HEK293T (cell line): ENCODE measurements at places on chromosomes 1 and 21.

DNA sequence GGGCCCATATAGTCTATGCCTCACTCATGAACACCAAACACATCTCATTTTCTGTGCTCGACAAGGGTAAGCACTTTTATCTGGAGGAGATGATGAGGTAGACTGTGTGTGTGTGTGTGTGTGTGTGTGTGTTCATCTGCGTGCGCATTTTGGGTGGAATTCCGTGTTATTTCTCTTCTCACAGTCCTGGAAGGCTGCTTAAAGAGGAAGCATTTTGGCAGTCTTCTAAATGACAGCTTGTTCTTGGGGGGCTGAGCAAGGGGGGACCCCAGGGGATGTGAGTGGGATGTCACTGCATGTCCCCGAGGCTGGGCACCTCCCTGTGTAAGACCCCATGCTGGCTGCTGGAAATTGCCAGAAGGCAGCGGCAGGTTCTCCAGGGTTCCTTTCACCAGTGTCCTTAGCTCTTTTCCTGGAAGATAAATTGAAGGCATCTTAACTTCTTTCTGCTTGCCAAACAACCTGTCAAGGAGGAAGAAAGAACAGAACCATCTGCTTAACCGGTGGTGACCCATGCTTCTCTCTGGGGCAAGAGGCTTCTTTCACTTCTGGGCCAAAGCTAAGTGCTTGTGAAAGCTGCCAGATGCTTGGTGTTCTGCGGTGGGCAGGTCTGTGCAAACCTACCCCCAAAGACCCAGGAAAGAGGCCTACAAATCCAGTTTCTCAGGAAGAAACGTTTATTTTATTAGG lies 9.9 kb upstream of the RD3 start:
- DNase-seq, result no peak

- DNase-seq, result no peak
These were observed 49.3 kb upstream of the TARBP1 start for GRCh38 chr1:234528074-234528865.

DNA sequence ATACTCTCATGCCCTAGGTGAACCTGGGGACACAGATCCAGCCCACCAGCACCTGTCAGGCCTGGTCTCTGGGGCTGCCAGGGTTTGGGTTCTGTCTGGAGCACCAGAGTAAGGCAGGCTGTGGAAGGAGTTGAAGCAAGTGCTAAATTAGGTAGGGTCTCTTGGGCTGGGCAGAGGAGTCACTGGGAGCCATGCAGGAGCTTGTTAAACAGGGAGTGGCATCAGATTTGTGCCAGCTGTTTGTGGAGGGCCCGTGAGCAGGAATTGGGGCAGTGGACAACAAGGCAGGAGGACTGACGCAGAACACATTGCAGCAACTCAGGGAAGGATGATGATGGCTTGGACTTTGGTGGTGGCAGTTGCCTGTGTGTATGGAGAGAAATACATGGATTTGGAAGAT lies 56.3 kb downstream of the PTPRF start:
- DNase-seq, result no peak

GRCh38 chr1:23103001-23103889 lies 65.4 kb downstream of the LUZP1 start:
- DNase-seq, result no peak

DNA sequence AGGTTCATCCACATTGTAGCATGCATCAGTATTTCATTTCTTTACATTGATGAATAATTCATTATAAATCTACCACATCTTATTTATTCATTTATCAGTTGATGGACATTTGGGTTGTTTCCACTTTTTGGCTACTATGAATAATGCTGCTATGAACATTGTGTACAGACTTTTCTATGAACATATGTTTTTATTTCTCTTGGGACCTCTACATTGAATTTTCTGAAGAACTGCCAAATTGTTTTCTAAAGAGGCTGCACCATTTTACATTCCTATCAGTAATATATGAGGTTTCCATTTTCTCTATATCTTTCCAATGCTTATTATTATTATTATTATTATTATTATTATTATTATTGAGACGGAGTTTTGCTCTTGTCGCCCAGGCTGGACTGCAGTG lies 81.3 kb upstream of the SELENON start:
- DNase-seq, result no peak

GRCh38 chr1:225670356-225670755 lies 17.4 kb upstream of the ENAH start:
- DNase-seq, result no peak

GRCh38 chr1:113551728-113552127 lies 161.4 kb downstream of the MAGI3 start:
- DNase-seq, result no peak

- no peak for DNase-seq
These were observed 27.1 kb upstream of the HHAT start for GRCh38 chr1:210301615-210302000.

DNA sequence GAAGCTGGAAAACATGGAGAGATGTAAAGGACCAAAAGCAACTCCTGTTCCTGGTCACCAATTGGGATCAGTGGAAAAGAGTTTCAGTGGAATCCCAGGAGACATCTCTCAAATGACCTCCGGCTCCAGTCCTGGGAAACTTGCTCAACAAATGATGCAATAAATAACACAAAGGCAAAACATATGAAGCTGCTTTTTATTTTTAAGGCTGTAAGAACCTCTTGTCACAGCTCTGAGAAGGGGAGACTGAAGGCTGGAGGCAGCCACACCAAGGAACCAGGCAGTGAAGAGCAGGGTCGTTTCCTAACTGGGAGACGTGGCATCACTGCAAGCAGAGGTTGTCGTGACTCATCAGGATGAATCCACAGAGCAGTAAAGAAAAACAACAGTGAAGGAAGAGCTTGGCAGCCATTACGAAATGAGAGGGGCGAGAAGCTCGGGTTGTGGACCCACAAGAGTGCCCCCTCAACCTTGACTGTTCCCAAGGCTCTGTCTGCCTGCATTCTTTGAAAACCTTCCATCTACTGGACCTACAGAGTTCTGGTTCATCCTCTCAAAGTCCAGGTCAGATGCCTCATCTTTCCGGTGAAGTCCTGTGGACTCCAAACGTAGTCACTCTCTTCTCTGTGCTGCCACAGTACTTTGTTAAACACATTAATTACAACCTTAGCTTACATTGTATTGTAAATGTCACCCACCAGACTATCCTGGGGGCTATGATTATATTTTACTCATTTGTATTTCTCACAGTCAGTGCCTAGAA lies 32.1 kb downstream of the JAK1 start:
- DNase-seq, result no peak

DNA sequence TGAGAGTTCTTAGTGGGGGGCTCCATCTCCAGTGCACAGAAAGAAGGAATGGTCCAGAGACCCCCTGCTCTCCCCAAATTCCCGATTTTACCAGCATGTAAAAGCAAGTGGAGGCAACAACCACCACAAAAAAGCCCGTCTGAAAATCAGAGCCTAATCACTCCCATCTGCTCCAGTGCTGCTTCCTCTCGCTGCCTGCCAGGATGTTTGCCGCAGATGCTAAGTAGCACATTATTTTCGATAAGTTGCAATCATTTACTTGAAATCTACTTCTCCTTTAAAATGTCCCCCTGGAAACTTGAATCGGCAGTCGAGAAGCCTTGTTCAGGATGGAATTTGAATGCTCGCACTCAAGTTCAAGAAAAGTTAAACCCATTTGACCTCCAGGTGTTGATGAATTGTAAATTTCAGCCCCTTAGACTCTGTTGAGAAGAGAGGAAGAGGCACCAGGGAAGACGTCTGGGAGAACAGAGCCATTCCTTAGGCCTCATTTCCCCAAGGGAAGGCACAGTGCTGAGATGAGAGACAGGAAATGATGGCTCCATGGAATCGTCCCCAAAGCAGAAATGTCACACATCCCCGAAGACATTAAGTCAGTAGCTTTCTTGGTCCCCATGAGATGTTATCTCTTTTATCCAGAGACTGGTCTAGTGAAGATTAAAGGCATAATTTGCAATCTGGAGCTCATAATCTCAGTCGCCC lies 221.3 kb downstream of the PBX1 start:
- DNase-seq, result no peak

- DNase-seq, result no peak
These were observed 18.7 kb downstream of the C1orf198 start for GRCh38 chr1:230849451-230850224.

- DNase-seq, result no peak
These were observed 54.2 kb downstream of the FOXJ3 start for GRCh38 chr1:42280821-42281220.

DNA sequence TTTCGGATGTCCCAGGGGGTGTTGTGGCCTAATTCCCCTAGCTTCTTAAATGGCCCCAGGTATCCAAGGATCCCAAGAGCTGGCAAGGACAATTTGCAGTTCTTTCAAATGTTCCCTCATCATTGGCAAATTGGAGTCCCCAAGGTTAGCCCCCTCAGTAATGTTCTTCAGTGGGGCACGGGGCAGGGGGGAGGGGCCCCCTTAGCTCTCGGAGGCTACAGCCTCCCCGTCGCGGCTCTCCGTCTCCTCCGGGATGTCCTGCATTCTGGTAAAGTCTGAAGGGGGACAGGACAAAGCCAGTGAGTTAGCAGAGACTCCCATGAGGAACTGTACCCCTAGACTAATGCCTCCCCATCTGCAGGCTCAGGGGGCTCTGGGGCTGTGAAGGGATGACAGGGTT lies 6.3 kb downstream of the RXFP4 start:
- DNase-seq, result no peak

DNA sequence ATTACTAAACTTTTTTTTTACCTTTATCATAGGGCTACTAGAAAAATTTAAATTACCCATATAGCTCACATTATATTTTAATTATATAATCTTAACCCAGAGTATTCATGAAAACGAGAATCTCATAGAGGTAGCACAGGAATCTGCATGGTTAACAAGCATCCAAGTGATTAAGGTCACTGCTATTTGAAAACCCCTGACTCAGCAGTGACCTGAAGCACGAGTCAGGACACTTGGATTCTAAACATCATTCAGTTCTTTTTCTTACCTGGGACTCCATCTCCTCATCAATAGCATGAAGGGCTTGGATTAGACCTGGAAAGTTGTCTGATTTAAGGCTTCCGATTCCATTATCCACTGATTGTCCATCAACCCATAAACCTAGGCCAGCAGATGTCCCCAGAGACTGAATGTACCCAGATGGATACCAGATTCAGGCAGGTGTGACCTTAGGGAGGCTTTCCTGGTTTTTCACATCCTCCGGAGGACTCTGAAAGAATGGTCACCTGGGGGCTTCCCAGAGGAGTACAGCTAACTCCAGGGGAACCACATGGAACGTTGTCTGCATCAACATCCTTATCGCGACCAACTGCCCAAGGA lies 174.3 kb downstream of the SETD4 start:
- no peak for DNase-seq

DNA sequence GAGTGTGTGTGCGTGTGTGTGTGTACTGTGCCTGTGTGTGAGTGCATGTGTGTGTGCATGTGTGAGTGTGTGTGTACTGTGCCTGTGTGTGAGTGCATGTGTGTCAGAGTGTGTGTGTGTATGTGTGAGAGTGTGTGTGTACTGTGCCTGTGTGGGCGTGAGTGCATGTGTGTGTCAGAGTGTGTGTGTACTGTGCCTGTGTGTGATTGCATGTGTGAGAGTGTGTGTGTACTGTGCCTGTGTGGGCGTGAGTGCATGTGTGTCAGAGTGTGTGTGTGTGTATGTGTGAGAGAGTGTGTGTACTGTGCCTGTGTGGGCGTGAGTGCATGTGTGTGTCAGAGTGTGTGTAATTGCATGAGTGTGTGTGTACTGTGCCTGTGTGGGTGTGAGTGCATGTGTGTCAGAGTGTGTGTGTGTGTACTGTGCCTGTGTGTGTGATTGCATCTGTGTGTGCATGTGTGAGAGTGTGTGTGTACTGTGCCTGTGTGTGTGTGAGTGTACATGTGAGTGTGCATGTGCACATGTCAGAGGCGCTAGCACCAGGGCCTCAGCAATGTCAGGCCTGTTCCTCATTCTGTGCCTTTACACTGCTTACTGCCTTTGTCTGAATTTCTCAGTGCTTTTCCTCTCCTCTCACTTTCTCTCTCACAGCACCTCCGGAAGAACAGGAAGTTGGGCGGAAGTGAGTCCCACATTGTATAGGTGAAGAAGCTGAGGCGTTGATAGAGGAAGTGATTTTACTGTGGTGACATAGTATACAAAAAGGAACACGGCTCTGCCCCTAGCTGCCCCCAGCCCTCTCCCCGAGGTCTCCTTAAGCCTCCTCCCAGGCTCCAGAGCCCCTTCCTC lies 4.9 kb downstream of the SLC5A9 start:
- DNase-seq, result no peak

DNA sequence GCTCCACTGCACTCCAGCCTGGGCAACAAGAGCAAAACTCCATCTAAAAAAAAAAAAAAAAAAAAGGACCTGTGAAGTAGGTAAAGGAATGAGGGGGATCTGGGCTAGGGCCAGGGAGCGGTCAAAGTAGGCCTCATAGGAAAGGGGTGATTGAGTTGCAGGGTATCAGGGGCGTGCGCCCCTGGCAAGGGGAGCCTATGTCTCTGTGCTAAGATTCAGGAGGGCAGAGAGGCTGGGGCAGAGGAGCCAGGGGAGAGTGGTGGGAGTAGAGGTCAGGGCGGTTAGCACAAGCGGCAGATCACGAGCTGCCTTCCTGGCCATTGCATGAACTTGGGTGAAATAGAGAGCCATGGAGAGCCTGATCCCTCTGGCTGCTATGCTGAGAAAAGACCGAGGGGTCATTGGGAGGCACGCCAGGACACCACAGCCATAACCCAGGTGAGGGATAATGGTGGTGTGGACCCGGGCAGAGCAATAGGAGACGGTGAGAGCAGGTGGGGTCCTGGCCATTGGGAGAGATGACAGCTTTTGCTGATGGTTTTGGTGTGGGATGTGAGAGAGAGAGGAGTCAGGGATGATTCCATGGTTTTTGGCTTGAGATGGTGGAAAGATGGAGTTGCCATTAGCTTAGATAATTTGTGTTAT lies 30.6 kb upstream of the CSF1 start:
- no peak for DNase-seq

DNA sequence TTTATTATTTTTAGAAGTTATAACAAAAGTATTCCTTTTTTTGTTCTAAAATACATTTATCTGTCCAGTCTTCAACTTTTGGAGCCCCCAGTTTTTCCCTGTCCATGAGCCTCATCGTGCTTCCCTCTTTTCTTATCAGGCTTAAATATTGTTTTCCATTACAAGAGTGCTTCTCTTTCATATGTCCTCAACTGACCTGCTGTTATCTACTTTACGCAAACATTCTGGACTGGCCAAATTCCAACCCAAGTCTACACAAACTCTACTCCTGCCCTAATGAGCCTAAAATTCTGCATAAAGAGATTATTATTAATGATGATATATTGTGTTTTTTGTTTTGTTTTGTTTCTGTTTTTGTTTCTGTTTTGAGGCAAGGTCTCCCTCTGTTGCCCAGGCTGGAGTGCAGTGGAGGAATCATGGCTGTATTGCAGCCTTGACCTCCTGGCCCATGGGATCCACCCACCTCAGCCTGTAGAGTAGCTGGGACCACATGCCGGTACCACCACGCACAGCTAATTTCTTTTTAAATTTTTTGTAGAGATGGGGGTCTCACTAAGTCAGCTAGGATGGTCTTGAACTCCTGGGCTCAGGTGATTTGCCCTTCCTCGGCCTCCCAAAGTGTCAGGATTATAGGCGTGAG lies 318.8 kb upstream of the NEGR1 start:
- DNase-seq, result no peak
